Activated naive CD4-positive, alpha-beta T cell treated with anti-CD3 and anti-CD28 coated beads, Interleukin-2, amount 50 U/mL, for 72 hours (primary cell): ENCODE measurements at places on chromosomes 3 and 15.

GRCh38 chr15:79122391-79122790, 31.8 kb upstream of the RASGRF1 start:
- DNase-seq = no peak

DNA sequence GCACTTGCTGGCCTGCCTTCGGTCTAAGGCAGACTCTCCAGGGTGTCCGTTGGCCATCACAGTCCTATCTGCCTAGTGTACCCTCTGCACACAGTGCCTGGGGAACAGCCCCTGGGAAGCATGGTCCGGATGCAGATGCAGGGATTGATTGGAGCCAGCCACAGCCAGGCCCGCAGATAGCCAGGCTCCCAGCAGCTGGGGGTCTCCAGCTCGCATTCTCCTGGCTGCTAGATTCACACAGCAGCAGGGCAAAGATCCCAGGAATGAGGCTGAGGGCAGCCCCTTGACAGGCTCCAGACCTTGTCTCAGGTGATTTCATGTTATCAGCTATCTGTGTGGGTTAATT, 41.4 kb downstream of the IRAK2 start:
- DNase-seq = no peak

- DNase-seq = no peak
Observed at GRCh38 chr15:95664450-95664849, 666.0 kb upstream of the NR2F2 start.

GRCh38 chr3:123732447-123732846, 147.6 kb upstream of the HACD2 start:
- no peak for DNase-seq

- no peak for DNase-seq
Observed at GRCh38 chr3:50193746-50194127, 2.3 kb downstream of the GNAT1 start.

DNA sequence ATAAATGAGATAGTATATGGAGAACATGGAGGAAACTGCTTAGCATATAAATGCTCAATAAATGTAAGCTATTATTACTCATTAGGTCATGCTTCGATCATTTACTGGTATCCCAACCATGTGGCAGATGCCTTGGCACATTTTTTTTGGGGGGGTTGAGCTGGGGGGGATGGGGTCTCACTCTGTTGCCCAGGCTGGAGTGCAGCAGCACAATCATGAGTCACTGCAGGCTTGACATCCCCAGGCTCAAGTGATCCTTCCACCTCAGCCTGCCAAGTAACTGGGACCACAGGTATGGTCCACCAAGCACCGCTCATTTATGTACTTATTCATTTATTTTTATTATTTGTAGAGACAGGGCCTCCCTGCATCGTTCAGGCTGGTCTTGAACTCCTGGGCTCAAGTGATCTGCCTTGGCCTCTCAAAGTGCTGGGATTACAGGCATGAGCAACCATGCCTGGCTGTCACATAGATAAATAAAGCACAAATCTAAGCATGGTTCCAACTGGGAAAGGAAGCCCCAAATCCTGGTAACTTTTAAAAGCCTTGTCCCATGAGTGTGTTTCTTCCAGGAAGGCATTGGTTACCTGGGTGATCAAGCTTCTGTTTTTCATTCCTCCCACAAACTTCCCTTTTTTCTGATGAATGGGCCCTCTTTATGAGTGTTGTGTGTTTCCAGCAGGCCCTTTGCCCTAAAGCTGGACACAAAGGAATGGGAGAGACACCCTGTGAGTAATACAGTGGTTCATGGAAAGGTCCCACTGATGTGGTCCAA, 147.4 kb upstream of the UMPS start:
- DNase-seq = no peak

GRCh38 chr3:172102883-172103310, 63.5 kb downstream of the FNDC3B start:
- DNase-seq = no peak

- DNase-seq = peak; percentile 56
Observed at GRCh38 chr3:197298945-197299854, 788 bp upstream of the DLG1 start.

GRCh38 chr3:861721-862120, 231.1 kb upstream of the CNTN6 start:
- no peak for DNase-seq

- no peak for DNase-seq
Observed at GRCh38 chr3:137066092-137066491, 108.3 kb downstream of the IL20RB start.

DNA sequence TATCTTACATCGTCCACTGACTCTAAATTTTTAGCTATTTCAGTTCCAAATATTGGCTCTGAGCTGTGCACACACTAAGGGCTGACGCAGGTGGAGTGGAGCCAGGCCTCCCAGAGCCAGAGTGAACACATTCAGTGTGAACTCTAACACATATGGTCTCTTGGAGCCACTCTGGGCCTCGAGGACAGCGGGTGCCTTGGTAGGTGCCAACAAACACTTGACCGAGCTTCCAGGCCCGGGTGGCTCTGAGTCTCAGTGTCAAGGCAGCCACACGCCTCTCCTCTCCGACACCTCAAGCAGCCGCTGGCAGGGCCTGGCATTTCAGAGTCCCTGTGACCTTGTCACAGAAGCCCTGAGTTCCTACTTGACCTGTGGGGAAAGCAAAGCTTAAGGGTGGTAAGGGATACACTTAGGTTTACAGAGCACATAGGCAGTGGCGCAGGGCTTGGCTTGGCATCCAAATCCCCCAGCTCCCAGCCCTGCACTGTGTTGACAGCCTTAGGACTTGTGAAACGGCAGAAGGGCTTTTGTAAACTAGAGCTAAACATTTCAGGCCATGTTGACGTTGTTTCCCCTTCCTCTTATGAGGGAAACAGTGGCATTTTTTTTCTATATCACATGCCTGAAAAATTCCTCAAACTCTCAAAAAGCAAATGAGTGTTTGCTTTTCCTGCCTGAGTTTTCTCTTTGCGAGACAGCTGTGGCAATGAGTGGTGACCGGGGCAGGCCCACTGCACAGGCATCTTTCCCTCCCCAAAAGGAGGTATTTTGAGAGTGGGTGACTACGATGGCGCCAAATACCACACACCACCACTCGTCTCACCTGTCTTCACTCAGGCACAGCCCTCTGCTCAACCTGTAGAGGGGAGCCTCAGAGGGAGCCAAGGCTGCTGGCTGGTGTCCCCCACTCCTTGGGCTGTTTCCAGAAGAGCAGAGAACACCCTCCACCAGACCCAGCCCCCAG, 60.8 kb downstream of the DAPK2 start:
- DNase-seq = no peak

GRCh38 chr15:58571491-58571890, 139.7 kb downstream of the LIPC start:
- no peak for DNase-seq
